ENCODE measurements at places on chromosomes 12 and 14.

- DNase-seq: no peak
Measured at GRCh38 chr14:81246461-81247270, 25.9 kb upstream of the GTF2A1 start.

DNA sequence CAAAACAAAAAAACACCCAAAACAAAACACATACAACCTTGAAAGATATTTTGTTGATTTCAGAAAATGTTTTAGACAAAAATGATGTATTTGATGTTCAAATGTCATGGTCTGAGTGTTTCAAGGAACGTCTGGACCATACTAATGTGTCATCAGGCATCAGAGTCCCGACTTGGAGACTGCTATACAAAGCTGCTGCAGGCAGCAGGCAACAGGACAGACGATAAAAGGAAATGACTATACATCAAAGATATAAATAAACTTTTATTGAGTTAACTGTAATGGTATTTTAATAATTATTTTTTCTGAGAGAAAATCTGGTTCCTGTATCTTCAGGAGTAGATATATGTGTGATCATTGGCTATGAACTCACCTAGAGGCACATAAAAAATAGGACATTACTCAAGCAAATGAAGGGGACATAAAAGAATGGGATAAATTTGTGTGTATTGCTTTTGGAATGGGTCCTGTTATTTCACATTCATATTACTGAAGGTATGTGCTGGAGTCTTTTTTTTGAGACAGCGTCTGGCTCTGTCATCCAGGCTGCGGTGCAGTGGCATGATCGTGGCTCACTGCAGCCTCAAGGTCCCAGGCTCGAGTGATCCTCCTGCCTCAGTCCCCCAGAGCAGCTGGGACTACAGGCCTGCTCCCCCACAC is 87.3 kb upstream of the HECTD1 start:
- peak; percentile 46 for DNase-seq

GRCh38 chr12:76311796-76312195 is 36.4 kb downstream of the BBS10 start:
- DNase-seq: peak; percentile 24

DNA sequence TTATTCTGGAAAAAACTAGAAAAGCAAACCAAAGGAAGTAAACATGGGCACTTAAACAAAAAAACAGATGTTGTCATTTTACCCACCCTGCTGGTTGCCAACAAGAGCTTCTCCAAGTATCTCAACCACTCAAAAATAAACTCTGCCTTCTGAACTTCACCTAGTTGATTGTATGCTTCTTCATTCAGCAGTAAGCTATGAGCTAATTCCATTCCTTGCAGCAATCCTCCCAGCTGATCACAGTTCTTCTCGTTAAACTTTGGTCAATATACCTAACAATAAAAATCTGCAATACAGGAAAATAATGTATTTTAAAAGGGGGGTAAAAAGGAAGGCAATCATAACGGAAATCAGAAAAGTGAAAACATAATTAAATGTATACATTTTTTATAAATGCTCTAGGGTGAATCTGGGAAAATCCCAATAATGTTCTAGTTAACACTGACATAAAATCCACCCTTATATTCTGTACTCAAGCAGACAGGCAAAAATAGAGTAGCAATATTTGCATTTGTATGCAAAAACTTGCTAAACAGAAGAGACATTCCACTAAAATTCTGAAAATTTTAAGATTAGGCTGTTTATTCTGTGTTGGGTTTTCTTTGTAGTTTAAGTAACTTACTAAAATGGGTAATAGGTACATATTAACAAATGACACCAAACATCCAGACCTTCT is 17.4 kb downstream of the HEATR5A start:
- no peak for DNase-seq

DNA sequence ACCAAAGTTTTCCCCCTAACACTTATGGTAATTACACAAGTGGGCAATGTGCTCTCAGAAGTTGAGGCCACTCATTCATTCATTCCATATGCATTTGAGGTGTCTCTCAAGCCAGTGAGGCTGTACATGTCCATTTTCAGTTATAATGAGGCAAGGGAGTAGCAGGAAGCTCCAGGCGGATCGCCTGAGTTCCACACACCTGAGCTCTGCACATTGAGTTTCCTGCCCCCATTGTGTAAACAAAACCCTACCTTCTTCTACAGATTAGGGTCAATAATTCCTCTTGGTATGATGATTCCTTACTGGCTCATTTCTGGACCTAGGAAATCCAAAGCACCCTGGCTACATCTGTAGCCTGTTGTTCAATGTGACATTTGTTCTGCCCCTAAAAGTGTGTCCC is 555.3 kb downstream of the MED13L start:
- no peak for DNase-seq

DNA sequence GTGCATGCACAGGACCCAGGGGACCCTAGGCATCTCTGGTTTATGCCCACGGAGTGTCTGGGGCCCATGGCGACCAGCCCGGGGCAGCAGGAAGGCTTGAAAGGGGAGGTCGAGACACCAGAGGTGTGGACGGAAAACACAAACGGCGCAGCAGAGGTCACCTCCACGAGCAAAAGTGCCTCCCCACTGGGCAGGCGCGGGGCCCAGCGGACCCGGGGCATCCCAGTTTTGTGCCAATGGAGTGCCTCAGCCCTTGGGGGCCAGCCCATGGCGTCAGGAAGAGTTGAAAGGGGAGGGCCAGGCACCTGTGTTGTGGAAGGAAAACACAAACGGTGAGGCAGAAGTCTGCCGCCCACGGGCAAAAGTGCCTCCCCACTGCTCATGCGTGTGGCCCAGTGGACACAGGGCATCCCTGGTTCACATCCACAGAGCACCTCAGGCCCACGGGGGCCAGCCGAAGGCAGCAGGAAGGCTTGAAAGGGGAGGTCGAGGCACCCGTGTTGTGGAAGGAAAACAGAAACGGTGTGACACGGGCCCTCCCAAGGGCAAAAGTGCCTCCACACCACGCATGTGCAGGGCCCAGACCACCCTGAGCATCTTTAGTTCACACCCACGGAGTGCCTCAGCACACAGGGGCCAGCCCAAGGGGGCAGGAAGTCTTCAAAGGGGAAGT is 378.8 kb downstream of the ALG10 start:
- DNase-seq: no peak

DNA sequence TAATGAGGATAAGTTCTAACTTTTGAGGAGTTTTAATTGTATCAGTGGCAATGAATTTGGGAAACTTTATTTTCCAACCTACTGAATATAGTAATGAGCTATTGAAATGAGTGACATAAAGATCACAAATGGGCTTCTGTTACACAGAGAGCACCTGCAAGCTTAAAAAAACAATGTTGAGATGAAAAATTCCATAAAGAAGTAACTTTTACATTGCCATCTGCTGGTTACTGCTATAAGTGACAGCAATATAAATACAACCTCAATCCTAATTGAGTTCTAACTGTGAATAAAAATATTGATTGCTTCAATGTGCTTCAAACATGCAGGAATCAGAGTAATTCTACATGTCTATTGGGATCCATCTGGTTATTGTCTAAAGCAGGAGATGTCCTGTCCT is 14.2 kb downstream of the WIF1 start:
- DNase-seq: peak; percentile 25

DNA sequence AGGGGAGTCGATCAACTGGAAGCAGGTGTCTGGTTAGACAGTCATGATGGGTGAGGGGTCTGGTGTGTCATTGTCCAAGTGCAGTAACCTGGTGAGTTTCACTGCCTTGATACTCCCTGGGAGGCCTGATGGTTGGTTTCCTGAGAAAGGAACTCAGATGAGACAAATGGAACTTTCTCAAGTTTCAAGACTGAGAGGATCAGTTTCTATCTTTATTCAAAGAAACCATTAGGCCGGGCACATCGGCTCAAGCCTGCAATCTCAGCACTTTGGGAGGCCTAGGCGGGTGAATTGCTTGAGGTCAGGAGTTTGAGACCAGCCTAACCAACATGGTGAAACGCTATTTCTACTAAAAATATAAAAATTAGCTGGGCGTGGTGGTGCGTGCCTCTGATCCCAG is 776.1 kb downstream of the AACS start:
- DNase-seq: no peak

GRCh38 chr14:91732859-91733477 is 1.1 kb upstream of the CATSPERB start:
- DNase-seq: peak; percentile 43

DNA sequence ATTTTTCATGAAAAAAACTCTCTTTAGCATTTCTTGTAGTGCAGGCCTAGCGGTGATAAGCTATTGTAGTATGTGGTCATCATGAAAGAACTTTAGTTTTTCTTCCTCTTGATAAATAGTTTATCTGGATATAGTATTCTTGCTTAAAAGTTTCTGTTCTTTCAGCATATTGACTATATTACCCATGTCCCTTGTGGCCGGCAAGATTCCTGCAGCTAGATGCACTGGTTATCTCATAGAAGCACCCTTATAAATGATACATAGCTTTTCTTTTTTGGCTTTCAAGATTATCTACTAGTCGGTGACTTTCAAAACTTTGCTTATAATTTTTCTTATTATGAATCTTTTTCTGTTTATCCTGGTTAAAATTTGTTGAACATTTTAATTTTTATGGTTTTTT is 234.8 kb downstream of the ALG10 start:
- no peak for DNase-seq

GRCh38 chr12:57841445-57841844 is 5.1 kb downstream of the CTDSP2 start:
- no peak for DNase-seq

GRCh38 chr12:75917083-75917482 is 114.5 kb downstream of the PHLDA1 start:
- no peak for DNase-seq

- no peak for DNase-seq
Measured at GRCh38 chr14:100541621-100542560, 45.3 kb downstream of the BEGAIN start.

- DNase-seq: no peak
Measured at GRCh38 chr12:79717006-79717405, 26.2 kb upstream of the PAWR start.

- no peak for DNase-seq
Measured at GRCh38 chr12:15253990-15254389, 32.8 kb upstream of the RERG start.

- no peak for DNase-seq
Measured at GRCh38 chr12:68332728-68333630, 817 bp upstream of the MDM1 start.

GRCh38 chr12:131933387-131933786 is 4.3 kb downstream of the PUS1 start:
- DNase-seq: no peak

GRCh38 chr12:32334371-32334777 is 65.0 kb upstream of the FGD4 start:
- no peak for DNase-seq

DNA sequence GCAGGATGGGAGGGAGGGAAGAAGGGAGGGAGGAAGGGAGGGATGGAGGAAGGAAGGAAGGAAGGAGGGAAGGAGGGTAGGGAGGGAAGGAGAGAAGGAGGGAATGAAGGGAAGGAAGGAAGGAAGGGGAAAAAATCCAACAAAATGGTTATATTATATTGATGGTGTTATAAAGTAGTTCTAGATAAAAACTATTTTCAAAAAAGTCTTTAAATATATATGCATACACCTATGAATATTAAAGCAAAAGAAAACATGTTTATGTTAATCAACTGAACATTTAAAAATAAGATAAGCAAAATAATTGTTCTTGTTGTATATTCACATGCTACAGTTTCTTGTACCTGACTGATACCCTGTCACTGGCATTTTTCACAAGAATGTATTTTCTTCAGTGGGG is 1.9 kb downstream of the BDKRB1 start:
- no peak for DNase-seq

DNA sequence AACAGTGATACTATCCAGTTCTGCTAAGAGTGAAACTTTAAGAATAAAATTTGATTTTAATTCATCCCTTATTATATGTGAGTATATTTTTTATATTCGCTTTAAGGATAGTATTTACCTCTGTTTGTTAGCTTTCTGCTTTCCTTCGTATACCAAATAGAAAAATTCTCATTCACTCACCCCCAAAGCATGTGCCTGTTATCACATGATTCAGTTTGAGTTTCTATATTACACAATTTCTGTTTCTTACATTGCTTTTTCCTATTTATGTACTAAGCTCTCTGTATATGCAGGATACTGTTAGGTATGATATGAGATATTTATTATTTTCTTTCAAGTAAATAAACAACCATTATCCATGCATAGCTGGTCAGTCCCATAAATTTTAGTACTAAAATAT is 275.2 kb downstream of the FBXL14 start:
- peak; percentile 50 for DNase-seq

GRCh38 chr12:79911889-79912656 is 22.8 kb downstream of the PPP1R12A start:
- DNase-seq: peak; percentile 56

DNA sequence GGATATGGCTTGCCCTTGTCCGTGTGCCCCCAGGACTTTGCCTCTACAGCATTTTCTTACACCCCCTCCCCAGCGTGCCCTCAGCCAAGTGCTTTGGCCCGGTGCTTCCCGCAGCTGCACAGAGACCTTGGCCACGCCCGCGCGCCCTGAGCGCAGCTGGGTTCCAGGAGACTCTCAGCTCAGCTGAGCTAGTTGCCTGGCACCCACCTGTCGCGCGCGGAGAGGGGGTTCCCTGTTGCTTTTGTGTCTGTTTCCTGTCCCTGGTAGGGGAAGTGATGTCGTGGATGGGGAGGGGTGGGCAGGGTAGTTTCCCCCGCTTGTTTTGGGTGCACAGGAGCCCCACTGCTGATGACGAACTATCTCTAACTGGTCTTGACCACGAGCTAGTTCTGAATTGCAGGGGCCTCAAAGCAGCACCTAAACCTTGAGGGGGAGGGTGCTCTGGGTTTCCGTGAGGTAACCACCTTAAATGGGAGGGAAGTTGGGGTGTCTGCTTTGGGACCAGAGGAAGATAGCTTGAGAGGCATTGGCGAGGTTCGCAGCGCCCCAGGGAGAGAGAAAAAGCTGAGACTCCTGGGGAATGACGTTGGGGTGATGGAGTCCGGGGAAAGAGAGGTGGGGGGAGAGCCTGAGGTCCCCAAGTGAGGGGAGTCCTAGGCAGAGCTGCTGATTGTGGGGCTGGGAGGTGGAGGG is 1.5 kb downstream of the DIO3 start:
- no peak for DNase-seq

DNA sequence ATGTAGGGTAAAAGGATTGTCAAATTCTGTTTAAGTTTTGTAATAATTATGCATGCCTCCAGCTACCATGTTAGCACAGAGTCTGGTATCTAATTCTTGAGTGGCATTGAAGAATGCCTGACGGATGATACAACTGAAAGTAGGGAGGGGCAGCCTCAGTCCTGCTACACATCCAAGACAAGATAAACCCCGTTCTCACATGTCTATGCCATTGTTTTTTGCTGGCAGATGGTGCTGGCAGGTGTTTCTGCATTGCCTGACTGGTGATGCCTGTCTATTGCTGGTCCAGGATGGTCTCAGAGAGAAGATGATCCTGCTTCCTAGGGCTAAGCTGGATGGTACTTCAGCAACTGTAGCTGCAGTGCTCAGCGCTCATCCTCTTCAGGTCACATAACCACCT is 245.8 kb upstream of the NAV3 start:
- no peak for DNase-seq

DNA sequence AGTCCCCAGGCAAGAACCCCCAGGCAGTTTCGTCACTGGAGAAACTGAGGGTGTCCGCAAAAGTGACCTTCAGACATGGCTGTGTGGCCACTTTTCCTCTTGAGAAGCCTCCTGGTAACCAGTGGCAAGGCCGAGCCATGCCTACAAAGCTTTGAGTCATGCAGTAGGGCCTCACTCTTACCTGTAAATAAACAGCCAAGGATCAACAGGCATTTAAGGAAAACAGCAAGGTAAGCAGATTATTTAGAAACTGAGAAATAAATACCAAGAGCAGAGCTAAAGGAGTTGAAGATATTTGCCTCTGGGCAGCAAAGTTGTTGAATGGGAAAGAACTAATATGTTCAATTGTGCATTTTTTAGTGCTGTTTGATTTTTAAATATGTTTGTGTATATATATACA is 141.0 kb upstream of the BCL2L14 start:
- DNase-seq: no peak

Measured in fibroblast of the aortic adventitia (primary cell).